ENCODE measurements at places on chromosomes 4 and X. TPM values are rescaled to one million over a fixed set of nuclear protein-coding genes. Genes with fewer than 3 reads are reported as not detected.

DNA sequence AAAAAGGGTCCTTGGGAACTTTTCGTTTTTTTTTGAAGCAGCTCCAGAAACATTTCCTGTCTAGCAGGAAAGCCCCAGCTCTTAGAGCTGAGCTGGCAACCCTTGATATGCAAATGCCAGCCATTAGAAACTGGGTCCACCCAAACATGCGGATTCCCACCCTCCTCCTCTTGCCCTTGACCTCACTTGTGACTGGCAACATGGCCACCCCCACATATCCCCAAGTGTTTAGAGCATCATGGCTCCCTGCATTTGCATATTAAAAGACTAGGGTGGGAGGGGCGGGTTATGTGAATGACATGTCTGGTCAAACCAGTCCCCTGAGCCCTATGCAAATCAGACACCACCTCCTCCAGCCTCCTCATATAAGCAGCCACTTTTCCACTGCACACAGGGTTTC is 671.1 kb downstream of the FAT4 start:
- DNase-seq, result no peak
- no peak overlapping the region for H3K4me3 ChIP-seq
- peaks cover 1% of the 10 kb centered on the region for H3K27me3 ChIP-seq
- H3K27ac ChIP-seq, result no peak overlapping the region
- peaks cover 8% of the 10 kb centered on the region for H3K4me1 ChIP-seq

DNA sequence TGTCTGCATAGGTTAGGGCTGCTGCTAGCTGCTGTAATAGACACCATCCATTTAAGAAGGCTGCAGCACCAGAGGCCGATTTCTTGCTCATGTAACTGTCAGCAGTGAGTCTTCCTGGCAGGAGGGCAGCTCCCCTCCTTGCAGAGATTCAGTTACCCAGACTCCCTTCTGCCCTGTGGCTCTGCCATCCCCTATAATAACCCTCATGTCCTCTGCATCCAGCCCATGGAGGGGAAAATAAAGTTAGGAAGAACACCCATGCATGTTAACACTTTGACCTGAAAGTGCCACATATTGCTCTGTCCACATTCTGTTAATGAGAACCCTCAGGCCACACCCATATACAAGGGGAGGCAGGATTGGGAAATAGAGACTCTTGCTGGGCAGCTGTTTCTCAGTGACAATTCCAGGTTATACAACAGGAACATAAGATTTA is 5.4 kb downstream of the STBD1 start:
- H3K4me3 ChIP-seq, result peak overlapping the region; percentile 67
- H3K27ac ChIP-seq, result peak overlapping the region; percentile 94
- H3K27me3 ChIP-seq, result peaks cover 2% of the 10 kb centered on the region

Gene ARHGAP6
- total RNA-seq, result 3.6 TPM

DNA sequence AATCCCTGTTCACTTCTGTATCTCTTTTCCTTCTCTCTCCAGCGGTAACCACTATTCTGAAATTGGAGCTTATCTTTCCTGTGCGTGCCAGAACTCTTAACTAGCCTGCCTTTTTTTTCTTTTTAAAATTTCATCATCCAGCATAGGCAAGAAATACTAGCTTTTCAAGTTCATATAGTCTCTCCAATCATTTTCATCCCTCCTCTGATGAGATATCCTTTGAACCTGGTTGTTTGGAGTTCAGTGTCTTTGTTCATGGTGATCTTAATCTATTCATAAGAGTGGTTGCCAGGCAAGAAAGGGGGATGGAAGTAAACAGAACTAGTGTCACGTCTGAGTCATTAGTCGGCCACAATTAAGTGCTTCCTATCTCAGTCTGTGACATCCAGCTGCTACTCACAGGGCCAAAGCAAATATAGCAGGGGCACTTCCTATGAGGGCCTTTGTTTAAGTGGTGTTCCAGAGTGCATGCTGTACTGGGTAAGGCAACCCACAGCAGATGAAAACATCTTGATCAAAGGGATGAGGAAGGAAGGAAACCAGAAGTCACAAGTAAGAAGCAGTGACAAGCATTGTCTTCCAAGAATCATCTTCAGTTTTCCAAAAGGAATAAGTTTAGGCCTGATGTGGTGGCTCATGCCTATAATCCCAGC is 56.4 kb upstream of the XIAP start:
- no peaks in the 10 kb centered on the region for H3K4me1 ChIP-seq
- no peaks in the 10 kb centered on the region for H3K27me3 ChIP-seq
- H3K4me3 ChIP-seq, result no peak overlapping the region
- DNase-seq, result no peak
- H3K27ac ChIP-seq, result peak overlapping the region; percentile 31

DNA sequence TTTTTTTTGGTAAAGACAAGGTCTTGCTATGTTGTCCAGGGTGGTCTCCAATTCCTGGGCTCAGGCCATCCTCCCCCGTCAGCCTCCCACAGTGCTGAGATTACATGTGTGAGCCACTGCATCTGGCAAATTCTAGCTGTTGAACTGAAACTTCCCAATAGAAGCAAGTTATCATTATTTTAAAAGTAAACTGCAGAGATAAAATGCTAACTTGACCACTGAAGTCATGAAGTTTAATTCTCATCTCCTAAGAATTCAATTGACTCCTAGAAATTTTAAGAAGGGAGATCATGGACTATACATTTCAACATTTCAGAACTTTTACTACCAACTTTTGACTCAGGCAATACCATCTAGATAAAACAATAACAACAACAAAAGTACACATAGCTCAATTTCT is 11.7 kb upstream of the EXOSC9 start:
- no peak overlapping the region for H3K27ac ChIP-seq
- H3K4me1 ChIP-seq, result peaks cover 3% of the 10 kb centered on the region
- no peaks in the 10 kb centered on the region for H3K27me3 ChIP-seq
- DNase-seq, result no peak
- no peaks in the 10 kb centered on the region for H3K36me3 ChIP-seq

GRCh38 chrX:9207142-9207541 is 173.2 kb upstream of the FAM9B start:
- no peaks in the 10 kb centered on the region for H3K4me1 ChIP-seq

Gene TSPAN5
- total RNA-seq, result 40.5 TPM

DNA sequence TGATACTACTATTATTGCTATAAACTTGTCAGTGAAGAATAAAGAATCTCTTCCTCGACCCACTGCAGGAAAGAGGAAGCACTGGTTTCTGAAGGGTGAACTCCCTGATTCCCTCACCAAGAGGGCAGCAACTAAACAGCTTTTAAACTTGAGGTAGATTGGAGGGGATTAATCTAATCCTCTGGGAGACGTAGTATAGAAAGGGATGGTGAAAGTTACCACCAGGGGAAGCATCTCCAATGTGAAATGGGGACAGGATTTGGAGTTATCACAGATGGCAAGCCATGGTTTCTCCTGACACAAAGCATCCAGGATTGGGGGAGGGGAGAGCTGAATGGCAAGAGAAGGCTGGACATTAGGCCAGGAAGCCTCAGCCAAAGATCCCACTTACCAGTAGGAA is 62.7 kb upstream of the PTPN13 start:
- no peaks in the 10 kb centered on the region for H3K36me3 ChIP-seq
- DNase-seq, result no peak
- H3K4me1 ChIP-seq, result no peaks in the 10 kb centered on the region
- H3K27me3 ChIP-seq, result peaks cover 2% of the 10 kb centered on the region
- H3K4me3 ChIP-seq, result no peak overlapping the region

Measured in glutamatergic neuron (in vitro differentiated cells).